ENCODE measurements at places on chromosomes 3 and 15.

- peak; percentile 74 for DNase-seq
These were observed 31.8 kb upstream of the RASA2 start for GRCh38 chr3:141454906-141455602.

GRCh38 chr3:119700920-119701734 lies 1.7 kb upstream of the CFAP91 start:
- DNase-seq: no peak

DNA sequence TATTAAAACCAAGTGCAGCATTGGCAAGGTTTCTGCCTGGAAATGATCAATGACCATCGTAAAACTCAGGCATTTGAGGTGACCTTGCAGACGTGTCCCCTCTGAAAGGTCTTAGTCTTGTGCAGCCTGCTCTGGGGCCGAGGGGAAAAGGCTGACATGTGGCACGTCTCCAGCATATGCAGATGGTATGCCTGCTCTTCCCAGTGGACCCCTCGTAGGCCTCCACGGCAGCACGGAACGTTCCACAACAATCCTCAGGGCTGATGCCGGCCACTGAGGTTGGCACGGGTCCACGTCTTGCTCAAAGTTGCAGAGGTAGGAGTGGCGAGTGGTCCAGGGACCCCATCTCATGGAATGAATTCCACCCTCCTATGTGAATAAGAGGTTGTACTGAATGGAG lies 247.5 kb upstream of the LYSMD4 start:
- no peak for DNase-seq

- no peak for DNase-seq
These were observed 92.8 kb downstream of the ZNF280D start for GRCh38 chr15:56640549-56640948.

GRCh38 chr3:57627976-57628375 lies 30.8 kb upstream of the ARF4 start:
- no peak for DNase-seq

- DNase-seq: peak; percentile 50
These were observed 5.6 kb downstream of the FOXL2 start for GRCh38 chr3:138941259-138941885.

GRCh38 chr3:49775538-49775937 lies 10.8 kb downstream of the IP6K1 start:
- no peak for DNase-seq

DNA sequence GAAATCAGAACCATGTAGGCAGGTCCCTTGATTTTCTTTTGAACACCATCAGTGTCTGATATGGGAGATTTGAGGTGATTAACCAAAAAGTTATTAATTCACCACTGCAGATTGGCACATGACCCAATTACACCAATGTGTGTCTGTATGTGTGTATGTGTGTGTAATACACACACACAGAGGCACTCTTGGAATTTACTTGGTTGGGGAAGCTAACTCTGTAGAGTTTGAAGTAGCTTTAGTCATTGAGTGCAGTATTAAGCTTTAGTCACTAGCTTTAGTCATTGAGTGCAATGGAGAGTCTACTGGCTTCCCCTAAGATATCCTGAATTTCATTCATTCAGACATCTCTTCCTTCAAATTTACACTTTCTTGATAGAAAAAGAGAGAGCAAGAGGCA lies 109.4 kb upstream of the C15orf61 start:
- DNase-seq: no peak

DNA sequence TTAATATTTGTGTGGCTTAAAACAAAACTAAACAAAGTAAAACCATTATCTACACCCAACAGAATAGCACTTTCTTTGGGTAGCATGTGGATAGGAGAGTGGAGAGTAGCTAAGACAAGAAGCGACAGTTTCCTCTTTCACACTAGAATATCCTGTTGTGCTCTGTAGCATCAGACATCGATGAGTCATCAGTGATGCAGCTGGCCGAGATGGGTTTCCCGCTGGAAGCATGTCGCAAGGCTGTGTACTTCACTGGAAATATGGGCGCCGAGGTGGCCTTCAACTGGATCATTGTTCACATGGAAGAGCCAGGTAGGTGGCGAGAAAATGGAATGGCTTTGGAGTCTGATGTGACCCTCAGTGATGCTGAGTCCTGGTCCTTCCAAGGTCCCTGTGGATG lies 108.1 kb downstream of the USP13 start:
- peak; percentile 22 for DNase-seq

- no peak for DNase-seq
These were observed 101.4 kb upstream of the TLE3 start for GRCh38 chr15:70199124-70199482.

DNA sequence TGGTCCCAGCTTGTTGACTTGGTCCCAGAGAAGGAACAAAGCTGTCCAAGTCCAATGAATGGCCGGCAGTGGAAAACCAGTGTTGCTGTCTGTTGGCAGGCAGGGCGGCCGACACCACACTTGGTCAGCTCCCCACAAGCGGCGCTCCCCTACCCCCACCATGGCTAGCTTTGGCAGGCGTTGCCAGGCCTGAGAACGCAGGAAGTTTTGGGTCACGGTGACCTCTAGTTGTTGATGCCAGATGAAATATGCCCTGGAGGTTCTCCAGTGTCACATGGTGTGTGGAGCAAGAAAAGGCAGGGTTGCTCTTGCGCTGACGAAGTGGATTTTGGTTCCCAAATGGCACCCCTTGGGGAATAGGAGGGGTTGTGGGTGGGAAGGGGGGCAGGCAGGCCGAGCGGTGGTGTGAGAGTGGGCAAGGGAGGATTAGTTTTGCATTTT lies 72.7 kb upstream of the TPRG1 start:
- no peak for DNase-seq

- DNase-seq: peak; percentile 17
These were observed 5.3 kb downstream of the P2RY12 start for GRCh38 chr3:151379083-151379734.

DNA sequence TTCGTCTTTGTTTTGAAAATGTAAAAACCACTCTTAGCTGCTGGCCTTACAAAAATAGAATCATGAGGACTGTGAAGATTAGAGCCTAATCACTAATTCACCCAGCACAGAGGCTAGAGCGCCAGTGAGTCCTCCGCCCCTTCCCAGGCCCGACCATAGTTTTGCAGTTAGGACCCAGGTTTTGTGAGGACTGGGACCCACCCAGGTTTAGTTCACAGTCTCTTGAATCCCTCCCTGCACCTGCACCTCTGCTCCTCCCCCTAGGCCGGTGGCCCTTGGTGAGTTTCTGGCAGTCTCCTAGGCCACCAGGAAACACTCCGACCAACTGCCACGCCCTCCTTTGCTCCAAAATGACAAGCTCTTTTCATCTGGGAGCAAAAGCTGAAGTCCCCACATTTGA lies 136.0 kb upstream of the CCDC54 start:
- DNase-seq: no peak

GRCh38 chr3:56196700-56197099 lies 271.6 kb downstream of the ERC2 start:
- DNase-seq: no peak

DNA sequence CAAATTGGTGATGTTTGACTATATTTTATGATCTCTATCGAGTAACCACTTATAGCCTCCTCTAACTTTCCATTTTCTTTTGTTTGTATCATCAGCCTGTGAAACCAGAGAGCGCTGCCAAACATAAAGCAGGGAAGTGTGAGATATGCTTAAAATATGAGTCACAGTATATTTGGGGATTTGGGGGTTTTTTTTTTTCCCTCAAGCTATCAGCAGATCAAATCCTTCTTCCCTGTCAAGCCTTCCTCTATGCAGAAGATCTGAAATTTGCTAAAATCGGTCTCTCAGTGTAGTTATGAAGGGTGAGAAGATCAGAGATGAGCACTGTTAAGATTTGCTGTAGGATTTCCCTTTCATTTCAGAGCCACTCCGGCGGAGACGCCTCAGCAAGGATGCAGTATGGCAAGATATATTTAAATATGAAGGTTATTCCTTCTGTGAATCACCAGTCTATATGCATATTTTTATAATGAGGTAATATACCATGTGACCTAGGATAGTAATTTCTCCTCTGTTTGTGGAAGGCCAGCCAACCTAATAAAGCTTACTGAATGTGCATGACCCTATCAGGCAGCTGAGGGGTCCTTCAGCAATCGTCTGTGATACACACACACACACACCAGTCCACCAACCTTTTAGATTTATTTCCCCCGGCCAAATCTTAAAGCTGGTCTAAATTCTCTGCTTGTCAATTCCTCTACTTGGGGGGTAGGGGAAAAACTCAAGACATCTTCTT lies 474.1 kb downstream of the FOXP1 start:
- DNase-seq: no peak

DNA sequence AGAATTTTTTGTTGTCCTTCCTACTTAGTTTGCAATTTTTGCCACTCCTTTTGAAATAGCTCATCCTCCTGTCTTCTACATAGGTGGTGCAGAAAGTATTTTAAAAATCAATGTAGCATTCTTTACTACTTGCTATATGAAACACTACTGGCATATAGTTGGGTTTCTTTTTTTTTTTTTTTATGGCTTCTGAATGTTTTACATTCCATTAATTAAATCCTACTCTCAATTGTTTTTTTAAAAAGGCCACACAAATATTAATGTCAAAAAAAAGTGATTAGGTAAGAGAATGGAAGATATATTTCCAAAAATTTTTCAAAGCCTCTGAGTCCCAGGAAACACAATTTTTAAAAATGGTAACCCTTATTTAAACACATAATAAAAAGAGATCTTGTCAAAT lies 262.6 kb downstream of the MAGI1 start:
- DNase-seq: no peak

- peak; percentile 94 for DNase-seq
These were observed 8.4 kb downstream of the MITF start for GRCh38 chr3:69747511-69748258.

- DNase-seq: no peak
These were observed 50.1 kb upstream of the GATM start for GRCh38 chr15:45428491-45428890.

GRCh38 chr3:12986521-12986920 lies 86.7 kb downstream of the IQSEC1 start:
- no peak for DNase-seq

- no peak for DNase-seq
These were observed 150.7 kb downstream of the FNDC3B start for GRCh38 chr3:172189987-172190603.

- DNase-seq: no peak
These were observed 16.2 kb downstream of the ZPLD1 start for GRCh38 chr3:102450976-102451375.

GRCh38 chr3:126370606-126371005 lies 13.4 kb upstream of the KLF15 start:
- DNase-seq: no peak

DNA sequence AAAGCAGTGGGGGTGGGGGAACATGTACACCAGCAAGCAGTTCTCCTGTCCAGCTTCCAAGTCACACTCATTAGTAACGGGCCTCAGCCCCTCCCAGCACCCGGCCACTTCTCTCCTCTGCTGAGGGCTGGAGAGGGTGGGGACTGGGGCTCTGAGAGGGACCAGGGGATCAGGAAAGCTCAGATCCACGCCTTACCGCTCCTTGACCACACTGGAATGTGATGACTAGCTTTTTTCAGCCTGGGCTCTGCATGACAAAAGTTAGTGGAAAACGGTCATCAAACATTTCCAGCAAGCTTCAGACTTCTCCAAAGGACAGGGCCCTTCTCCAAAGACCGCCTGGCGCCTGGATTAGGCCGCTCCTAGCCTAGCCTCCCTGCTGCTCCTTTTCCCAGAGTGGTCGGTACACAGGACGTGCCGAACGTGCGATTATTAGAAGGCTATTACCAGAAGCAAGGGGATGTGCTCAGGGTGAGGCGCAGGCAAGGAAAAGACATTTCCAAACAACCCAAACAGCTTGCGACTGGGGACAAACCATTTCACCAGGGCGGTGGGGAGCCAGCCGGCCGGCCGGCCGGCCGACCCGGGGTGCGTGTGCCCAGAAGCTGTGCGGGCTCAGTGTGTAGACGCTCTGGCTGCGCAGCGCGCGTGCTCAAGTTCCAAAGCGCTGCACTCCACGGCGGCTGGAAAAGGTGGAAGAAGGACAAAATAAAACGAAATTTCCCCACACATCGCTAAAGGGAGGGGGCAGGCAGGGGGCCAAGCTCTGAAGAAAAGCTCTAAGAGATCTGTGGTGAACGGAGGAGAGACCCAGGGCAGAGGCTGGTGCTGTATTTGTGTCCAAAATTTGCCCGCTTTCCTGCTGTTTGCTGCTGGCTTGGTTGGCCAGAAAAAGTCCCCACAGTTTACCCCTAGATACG lies 51.0 kb upstream of the SSR3 start:
- DNase-seq: peak; percentile 50

DNA sequence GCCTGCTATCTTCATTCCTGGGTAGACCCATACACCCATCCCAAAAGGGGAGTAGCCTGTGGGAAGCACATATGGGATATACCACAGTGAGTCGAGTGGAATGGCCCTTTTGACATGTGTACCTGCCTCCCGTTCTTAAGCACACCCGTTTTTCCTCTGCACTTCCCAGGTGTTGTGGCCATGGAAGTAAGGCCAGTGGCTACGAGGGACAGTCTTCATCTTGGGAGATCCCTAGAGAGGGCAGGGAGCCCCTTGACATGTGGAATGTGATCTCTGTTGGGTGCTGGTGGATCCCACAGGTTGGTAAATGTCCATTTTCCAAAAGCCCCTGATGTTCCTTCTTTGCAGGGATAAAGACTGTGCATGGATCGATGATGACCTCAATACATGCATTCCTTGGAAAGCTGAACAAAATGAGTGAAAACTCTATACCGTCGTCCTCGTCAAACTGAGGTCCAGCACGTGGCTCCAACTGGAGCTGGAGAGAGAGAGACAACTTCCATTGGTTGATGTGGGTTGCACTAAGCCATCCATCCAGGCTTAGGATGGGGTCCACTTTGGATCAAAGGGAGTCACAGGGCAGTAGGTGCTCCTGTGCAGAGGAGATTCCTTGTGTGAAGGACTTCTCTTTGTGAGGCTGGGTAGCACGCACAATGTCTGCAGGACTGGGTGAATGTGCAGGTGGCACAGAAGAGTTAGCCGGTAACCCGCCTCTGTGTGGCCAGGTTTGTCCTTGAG lies 136.8 kb downstream of the SNRPN start:
- no peak for DNase-seq

DNA sequence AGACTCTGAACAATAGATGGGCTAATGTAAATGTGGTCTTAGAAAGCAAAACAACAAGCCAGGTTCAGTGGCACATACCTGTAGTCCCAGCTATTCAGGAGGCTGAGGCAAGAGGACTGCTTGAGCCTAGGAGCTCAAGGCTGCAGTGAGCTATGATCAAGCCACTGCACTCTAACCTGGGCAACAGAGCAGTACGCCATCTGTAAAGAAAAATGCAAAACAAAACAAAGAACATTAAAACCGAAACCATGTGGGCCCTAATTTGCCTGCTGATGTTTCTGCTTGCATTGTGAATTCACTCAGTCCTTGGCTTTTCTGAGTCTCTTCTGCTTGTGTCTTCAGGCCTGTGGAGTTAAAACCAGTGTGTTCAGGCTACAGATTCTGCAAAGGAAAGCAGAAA lies 56.7 kb downstream of the CCNL1 start:
- no peak for DNase-seq

DNA sequence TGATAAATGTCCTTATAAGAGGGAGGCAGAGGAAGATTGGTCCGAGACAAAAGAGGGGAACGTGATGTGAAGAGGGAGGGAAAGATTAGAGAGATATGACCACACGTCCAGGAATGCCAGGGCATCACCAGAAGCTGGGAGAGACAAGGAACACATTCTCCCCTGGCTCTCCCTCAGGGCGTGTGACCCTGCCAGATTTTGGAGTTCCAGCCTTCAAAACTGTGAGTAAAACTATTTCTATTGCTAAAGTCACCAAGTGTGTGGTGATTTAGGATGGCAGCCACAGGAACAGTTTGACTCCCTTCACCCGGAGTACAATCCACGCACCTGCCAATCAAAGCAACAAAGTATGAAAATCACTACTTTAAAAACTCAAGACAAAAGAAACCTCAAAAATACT lies 32.1 kb upstream of the TJP1 start:
- DNase-seq: no peak

GRCh38 chr15:96404560-96404959 lies 74.1 kb downstream of the NR2F2 start:
- no peak for DNase-seq

- DNase-seq: peak; percentile 88
These were observed 92.7 kb upstream of the GOLGA6L4 start for GRCh38 chr15:84142888-84143337.

Measured in inflammatory macrophage (primary cell).